Spinal cord (tissue), 10 donors: ENCODE measurements at places on chromosomes 4 and X.

GRCh38 chr4:184748251-184748652 lies 14.4 kb upstream of the CENPU start:
- DNase-seq, result no peak

- DNase-seq, result no peak
Measured at GRCh38 chr4:66741081-66741480, 804.2 kb downstream of the CENPC start.

DNA sequence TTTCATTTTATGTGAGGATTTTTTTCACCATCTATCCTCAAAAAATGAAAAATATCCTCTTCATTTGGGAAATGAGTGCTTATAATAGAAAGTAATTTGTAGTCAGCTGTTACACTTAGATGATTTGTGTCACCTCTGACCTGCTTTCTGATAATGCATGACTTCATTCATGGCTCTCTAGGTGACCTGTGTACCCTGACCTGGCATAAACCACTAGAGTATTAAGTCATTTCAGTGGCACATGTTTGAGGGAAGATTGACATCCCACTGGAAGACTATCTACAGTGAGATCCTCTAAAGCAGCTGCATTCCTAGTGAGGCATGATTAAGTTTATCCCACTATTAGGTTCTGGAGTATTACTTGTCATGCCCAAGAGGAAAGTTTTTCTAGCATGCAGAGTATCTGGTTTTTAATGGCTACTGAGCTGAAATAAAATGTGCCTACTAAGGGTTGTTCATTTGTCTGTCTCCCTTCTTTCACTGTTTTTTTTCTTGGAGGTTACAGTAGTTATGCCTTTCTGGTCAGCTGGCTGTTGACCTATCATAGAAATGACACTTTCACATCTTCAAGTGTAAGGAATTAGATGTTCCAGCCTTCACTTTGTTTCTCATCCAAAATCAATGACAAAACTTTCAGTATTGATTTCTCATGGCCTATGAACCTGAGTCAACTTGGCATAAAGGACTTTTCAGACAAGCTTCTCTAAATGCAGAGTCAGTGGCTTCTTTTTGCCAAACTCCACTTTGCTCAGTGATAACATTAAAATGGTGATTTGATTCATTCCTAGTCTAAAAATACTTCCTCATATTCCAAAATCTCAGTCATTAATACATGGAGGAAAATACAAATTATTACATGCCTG lies 33.1 kb downstream of the TET2 start:
- no peak for DNase-seq

- DNase-seq, result no peak
Measured at GRCh38 chr4:11218692-11219091, 210.0 kb downstream of the HS3ST1 start.

GRCh38 chrX:102840871-102841705 lies 96.0 kb upstream of the RAB40AL start:
- no peak for DNase-seq

DNA sequence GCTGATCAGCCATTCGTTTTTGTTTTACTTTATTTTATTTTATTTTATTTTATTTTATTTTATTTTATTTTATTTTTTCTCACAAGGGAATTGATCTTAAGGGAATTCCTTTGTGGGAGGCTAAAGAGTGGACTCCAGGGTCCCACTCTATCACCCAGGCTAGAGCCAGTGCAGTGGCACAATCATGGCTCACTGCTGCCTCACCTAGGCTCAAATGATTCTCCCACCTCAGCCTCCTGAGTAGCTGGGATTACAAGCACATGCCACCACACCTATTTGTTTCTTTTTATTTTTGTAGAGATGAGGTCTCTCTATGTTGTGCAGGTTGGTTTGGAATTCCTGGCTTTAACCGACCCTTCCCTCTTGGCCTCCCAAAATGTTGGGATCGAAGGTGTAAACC lies 17.5 kb upstream of the PABPC4L start:
- no peak for DNase-seq

- DNase-seq, result no peak
Measured at GRCh38 chr4:149699642-149700041, 116.0 kb downstream of the IQCM start.

- DNase-seq, result no peak
Measured at GRCh38 chrX:39809331-39809730, 288.4 kb downstream of the BCOR start.

DNA sequence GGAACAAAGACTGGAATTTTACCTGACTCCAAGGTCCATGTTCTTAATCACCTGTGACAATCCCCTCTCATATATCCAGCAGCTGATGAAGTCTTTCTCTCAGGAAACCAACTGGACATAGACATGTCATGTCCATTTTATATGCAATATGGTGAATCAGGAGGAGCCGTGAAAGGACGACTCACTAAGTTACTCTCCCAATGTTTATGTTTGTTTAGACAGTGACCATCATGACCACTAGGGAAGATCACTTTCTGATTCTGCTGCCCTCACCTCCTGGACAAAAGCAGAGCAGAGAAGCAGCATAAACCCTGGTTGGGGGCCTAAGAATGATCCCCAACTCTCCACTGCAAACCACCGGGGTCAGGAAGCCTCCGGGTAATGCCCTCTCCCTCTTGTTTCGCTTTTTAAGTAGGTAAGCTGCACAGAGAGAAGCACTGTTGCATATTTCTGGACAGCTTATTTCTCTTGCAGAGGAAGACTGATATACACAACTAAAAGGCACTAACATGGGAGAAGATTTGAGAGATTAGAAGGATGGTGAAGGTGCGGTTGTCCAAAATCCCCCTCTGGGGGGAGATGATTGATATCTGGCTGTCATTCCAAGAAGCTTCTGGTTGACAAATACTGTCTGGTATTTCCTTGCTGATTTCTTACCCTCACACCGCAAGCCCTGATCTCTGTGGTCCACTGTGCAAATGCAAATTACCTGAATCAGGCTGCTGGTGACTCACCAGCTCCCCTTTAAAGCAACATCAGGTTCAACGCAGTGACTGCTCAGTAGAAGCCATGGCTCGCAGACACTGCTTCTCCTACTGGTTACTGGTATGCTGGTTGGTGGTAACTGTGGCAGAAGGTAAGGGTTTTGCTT lies at the start of gene ODAPH:
ODAPH (plus strand) TSS at position 773 of the 871 bp plus-strand sequence; CDS start at position 790, 17 bp downstream.
- DNase-seq, result no peak

DNA sequence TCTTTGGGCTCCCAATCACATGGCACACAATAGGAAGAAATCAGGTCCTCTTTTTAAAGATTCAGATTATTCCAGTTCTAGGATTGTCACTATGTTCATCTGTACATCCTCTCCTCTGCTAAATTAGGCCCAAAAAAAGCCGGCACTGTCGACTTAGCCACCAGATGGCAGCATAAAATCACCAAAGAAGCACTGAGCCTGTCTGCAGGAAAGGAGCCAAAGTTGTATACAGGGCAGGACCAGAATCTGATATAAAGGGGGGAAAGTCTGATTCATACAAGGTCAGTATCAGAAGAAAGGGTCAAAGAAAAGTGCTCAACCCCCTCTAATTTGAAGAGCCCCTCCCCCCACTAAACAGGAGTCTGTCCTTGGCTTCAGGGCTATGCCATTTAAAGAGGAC lies 292.5 kb downstream of the CHIC1 start:
- DNase-seq, result peak; percentile 81

- DNase-seq, result no peak
Measured at GRCh38 chr4:165877286-165877685, 4.2 kb downstream of the TLL1 start.

GRCh38 chr4:159150821-159151390 lies 48.0 kb downstream of the RAPGEF2 start:
- no peak for DNase-seq

- peak; percentile 2 for DNase-seq
Measured at GRCh38 chrX:1261285-1261684, 7.3 kb upstream of the CSF2RA start.

DNA sequence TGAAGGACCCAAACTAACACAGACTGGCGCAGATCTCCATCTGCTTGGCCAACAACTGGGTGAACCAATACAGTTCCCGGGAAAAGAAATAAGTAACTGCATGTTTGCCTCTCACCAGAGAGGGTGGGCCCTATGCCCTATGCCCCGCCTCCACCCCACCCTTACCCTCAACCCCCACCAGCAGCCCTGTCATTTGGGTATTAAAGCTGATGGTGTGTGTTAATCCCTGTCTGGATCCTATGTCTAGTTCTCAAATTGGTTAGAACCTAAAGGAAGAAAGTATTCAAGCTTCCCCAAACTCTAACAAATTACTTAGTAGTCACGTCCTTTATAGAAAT lies 19.0 kb downstream of the SMPX start:
- DNase-seq, result no peak

GRCh38 chrX:111634823-111635729 lies 45.9 kb upstream of the ALG13 start:
- DNase-seq, result no peak

DNA sequence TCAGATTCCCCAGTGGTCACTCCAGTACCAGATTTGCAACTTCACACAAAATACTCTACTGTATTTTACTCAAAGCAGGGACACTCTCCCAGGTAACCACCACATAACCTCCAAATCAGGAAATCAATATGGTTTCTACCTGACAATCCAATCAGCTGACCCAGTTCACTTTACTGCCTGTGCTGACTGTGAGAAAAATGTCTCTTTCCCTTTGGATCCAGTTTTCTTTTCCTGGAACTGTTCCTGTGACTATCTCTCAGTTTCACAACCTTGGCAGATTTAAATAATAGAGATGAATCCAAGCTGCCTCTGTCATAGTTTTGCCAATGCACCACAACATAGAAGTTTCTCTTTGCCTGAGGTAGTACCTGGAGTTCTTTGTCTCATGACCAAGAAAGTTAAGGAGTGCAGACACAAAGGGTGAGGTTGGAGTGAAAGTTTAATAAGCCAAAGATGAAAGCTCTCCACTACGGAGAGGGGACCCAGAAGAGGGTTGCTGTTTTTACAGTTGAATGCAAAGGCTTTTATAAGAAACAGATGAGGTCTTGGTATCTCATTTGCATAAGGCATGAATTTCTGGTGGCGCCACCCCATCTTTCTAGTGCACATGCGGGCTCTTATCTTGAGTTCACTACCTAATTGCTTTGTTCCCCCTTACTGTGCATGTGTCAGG lies 29.7 kb upstream of the IL9R start:
- DNase-seq, result no peak

GRCh38 chr4:72767618-72768302 lies 198.7 kb upstream of the ADAMTS3 start:
- DNase-seq, result no peak

GRCh38 chrX:154351183-154352011 lies 23.0 kb downstream of the FLNA start:
- no peak for DNase-seq

- DNase-seq, result no peak
Measured at GRCh38 chr4:5609306-5610007, 98.9 kb downstream of the EVC2 start.

GRCh38 chrX:134174273-134174660 lies 62.7 kb upstream of the CCDC160 start:
- DNase-seq, result no peak

DNA sequence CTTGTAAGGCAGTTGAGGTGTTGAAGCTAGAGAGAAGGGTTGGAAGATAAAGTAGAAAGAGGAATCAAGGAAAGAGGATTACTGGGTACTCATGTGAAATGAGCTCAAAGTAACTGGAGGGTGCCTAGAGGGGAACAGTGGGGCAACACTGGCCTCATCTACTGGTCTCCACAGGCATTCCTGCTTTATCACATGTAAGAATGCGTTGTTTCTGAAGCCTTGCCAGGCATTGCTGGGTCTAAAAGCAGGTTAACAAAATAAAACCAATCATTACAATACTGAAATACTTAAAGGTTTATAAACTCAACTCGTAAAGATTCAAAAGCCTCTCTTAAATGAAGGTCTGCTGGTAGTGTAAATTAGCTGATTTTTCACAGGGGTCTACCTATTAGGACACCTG lies 96.0 kb downstream of the FANCB start:
- no peak for DNase-seq

DNA sequence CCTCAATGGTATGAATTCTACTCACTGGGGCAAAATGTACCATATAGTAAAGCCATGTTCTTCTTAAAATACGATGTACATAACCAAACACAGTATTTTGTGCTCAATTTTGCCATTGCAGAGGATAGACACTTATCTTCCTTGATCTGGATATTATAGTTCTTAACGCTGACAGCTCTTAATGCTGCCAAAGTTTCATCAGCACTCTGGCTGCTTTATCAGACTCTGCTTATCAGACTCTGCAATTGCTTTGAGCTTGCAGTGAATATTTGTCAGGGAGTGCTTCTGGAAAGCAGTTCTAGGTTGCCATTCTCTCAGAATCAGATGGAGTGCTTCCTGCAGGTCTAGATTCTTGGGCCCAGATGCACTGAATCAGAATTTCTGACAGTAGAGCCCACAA lies 863.1 kb downstream of the CCSER1 start:
- no peak for DNase-seq

DNA sequence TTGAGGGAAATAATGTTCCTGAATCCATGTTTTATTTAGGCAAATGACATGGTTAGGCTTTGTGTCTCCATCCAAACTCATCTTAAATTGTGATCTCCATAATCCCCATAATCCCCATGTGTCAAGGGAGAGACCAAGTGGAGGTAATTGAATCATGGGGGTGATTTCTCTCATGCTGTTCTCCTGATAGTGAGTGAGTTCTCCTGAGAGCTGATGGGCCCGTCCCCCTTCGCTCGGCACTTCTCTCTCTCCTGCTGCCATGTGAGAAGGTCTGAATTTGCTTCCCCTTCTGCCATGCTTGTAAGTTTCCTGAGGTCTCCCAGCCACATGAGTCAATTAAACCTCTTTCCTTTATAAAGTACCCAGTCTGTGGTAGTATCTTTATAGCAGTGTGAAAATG lies 563.0 kb upstream of the NR3C2 start:
- no peak for DNase-seq

- no peak for DNase-seq
Measured at GRCh38 chr4:48178931-48179330, 44.9 kb upstream of the TXK start.

DNA sequence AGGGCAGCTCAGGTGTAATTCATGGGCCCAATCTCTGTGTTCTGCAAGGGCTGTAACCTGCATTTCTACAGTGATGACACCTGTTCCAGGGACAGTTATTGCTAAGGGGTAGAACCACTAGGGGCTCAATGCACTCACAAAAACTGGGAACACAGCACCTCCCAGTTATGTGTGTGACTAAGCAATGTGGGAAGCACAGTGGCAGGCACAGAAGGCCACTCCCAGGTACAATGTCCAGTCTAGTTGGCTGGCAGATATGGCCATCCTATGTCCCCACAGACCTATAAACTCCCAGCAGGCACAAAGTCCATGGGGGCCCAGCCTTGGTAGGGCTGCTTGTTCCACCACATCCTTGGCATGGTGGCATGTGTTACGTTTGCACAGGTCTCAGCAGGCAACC lies 25.7 kb downstream of the CXCL13 start:
- DNase-seq, result no peak

- peak; percentile 9 for DNase-seq
Measured at GRCh38 chrX:104137496-104137895, 19.3 kb downstream of the SLC25A53 start.

- no peak for DNase-seq
Measured at GRCh38 chr4:1031956-1032795, 20.8 kb downstream of the FGFRL1 start.

GRCh38 chr4:101279377-101279871 lies 67.9 kb downstream of the PPP3CA start:
- DNase-seq, result no peak
